ENCODE measurements at places on chromosomes 6 and 20.

DNA sequence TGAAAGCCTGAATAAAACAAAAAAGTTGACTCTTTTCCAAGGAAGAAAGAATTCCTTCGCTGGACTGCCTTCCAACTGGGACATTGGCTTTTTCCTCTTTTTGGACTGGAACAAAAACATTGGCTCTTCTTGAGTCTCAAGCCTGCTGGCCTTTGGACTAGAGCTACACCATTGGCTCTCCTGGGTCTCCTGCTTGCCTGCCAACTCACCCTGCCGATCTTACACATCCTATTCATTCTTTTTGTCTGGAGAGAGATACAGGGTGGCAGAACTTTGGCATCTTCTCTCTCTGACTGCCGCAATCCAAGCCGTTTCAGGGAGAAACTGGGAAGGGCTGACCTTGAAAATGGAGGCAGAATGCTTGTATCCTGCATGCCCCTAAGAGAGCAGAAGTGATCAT, 20.2 kb downstream of the DDO start:
- DNase-seq: no peak

DNA sequence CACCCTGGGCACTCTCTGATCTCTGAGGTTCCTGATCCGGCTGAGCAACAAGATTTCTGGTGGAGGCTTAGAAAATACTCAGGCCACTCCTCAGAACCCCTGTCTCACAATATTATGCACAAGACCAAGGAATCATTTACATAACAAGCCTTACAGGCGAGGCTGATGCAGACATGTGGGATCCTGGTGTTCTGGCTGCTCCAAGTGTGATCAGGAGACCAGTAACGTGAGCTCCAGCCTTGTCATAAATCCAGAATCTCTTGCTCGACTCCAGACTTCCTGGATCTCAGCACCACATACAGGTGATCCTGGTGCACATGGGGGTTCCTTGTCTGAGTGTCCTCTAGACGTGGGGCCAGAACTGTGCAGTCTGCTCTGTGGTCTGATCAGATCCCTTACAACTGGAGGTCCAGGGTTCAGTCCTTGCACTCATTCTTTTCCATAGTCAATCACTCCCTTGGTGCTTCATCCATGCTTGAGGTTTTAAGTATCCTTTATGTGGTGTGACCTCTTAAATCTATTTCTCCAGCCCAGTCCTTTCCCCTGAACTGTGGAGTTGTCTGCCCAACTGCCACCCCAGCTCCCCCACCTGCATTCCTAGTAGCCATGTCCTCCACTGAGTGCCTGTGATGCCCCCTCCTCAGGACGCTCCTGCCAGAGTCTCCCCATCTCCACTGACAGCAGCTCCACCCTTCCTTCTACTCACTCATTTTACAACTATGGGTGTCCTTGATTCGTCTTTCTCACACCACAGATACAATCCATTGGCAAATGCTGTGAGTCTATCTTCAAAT, 5.1 kb downstream of the HLA-C start:
- no peak for DNase-seq

DNA sequence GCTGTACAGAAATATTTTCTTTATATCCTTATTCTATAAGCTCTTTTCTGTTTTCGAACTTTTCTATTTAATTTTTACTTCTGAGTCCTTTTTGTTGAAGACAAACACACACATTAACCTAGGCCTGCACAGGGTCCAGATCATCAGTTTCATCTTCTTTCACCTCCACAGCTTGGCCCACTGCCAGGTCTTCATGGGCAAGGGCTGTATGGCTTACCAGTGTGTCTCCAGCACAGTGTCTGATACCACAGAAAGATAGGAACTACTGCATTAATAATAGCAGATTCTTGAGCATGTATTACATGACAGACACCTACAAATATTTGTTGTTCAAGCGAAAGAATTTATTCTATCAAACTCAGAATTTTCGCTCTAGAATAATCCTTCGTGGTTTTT, 24.4 kb downstream of the QKI start:
- no peak for DNase-seq

GRCh38 chr6:163355426-163355991, 59.0 kb upstream of the QKI start:
- no peak for DNase-seq

DNA sequence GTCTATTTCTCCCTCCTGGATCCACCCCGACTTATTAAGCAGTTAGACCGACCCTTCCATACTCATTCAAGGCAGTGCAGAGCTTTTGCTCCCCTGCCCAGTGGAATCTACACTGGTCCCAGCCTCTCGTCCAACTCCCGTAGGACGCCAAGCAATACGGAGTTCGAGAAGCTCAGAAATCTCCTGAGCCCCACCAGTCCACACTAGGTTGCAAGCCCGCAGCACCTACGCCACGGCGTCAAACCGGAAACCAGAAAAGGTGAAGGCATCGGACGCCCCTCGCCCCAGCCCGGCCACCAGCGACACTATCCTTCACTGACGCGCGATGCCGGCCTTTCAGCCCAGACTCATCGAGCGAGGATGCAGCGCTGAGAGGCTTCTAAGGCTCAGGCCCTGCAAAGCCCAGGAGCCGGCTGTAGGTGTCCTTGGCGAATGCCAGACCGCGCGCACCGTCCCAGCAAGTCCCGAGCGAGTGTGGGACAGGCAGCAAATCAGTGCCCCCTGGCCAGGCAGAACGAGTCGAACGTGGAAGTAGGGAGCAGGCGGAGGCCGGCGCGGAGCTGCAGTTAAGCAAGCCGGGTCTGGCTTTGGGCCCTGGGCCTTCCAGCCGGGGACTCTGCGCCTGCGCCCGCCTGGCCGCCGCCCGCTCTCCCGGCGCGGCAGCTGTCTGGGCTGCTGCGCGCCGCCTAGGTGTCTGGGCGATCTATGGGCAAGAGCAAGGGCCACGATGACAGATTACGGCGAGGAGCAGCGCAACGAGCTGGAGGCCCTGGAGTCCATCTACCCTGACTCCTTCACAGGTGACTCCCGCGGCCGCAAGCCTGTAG, at the start of gene RWDD1:
Gene RWDD1 (plus strand): TSS at position 649 of the 827 bp plus-strand sequence. CDS start 79 bp downstream, at position 728.
- peak; percentile 93 for DNase-seq

- DNase-seq: no peak
These were observed 46.2 kb downstream of the NHLRC1 start for GRCh38 chr6:18076231-18076630.

DNA sequence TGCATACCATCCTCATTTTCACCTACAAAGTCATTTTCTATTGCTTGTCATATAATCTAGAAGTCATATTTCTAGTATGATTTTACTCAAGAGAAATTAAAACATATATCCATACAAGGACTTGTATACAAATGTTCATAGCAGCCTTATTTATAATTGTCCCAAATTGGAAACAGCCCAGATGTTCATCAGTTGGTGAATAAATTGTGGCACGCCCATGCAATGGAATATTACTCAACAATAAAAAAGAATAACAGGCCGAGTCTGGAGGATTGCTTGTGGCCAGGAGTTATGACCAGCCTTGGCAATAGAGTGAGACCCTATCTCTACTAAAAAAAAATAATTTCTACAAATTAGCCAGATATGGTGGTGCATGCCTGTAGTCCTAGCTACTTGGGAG, 28.8 kb downstream of the C6orf163 start:
- no peak for DNase-seq

- DNase-seq: no peak
These were observed 58.2 kb downstream of the FAM217A start for GRCh38 chr6:4020822-4021132.

GRCh38 chr20:17598013-17598550, 28.2 kb downstream of the DSTN start:
- DNase-seq: no peak

DNA sequence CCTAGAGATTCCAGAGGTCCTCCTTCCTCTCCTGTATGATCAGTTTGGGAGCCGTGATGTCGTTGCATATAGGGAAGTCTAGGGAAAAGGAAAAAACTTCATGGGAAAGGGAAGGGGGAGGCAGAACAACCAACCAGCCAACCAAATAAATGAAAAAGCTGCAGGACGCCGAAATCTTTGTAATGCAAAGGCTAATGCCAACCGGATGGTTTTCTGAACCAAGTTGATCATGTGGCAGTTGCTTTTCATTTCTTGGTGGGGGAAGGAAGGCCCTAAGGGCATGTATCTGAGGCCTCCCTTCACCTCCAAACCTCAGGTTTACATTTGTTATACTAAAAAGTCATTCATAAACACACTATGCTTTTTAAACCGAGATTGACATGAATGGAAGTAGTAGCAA, 167.2 kb downstream of the ARID1B start:
- DNase-seq: no peak

DNA sequence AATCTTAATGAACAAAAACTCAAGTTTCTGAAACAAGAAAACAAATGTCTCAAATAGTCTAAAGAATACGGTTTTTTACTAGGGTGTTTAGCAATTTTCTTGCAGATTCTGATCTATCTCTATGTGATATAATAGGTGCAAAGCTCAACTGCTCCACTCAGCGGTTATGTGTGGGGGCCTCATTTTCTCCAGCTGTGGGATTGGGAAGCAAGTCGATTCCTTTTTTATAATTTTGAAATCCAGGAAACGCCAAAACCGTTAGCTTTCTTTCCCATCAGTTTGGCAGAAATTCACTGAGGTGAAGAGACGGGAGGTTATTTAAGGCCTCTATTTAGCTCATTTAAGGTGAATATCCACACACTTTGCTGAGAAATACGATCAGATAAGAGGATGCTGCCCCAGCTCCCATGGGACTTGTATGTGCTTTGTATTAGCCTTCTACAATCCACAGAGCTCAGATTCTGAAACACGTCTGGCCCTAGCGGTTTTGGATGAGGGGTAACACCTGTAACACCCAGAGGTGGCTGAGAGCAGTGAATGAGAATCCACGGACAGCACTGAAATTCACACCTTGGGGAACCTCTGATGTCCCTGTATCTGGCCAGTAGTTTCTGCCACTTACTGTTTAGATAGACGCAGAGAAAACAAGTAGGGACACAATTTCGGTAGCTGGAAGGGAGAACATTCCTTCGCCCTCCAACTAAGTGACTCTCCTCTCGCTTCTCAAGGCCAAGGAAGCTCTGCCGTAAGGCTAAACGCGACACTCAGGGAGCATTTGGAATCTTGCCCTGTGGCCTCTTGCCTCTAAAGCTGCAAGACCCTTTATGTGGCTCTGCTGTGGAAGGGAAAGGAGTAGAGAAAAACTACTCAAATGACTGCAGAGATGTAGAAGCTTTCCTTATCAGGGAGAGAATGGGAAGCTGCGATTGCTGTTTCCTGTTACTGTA, 6.5 kb upstream of the BCAS4 start:
- no peak for DNase-seq

- DNase-seq: no peak
These were observed 29.6 kb upstream of the EDN1 start for GRCh38 chr6:12260458-12261093.

GRCh38 chr6:55866128-55866527, 9.3 kb downstream of the BMP5 start:
- no peak for DNase-seq

DNA sequence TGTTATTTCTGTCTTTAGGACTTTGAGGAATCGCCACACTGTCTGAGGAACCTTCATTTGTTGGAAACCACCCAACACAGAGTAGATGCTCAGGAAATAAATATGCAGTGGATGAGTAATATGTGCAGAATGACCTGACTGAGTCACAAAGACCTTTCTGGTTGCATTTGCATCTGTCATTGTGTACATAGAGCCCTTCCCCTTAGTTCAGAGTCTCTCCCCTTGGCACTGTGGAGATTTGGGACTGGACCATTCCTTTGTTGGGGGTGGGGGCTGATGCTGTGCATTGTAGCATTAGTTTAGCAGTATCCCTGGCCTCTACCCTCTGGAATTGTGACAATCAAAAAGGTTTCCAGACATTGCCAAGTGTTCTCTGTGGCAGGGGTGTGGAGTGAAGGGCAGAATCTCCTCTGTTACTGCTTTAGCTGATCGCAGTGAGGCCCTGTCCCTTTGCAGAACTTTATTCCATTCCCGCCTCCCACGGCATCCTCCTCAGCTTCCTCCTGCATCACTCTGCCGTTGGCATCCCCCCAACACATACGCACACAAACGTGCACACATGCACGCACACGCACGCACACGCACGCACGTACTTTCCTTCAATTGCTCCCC, 64.5 kb downstream of the EYA2 start:
- no peak for DNase-seq

DNA sequence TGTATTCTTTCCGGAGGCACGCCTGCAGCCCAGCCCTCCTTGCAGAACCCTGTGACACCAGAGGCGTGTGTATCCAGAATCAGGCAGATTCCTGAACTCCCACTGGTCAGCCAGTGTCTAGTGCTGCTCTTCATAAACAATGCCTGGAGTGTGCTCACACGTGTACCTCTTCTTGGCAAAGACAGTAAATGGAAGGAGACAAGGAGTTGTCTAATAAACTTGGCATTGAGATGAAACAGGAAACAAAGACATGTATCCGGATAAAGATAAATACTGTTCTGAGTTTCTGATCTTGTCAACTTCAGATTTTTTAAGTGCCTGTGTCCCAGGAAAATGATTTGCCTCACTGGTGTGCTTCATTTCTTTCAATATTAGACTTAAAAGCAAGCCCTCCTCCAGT, 1.7 kb downstream of the RPS6KA2 start:
- no peak for DNase-seq

DNA sequence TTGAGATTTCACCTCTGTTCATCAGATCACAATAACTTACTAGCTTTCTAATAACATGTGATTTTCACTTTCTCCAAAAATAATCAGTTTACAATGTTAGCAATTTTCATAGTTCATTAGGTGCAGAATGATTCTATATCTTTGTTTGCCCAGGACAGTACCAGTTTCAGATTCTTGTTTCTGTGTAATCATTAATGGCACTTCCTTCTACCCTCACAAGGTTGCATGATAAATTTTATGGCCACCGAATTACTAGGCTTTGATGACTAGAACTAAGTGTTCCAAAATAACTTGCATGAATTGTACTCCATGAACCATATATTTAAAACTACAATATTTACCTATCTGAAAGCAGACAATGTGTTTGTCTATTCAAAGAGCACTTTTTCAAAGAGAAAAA, 442.3 kb downstream of the EPHA7 start:
- no peak for DNase-seq

DNA sequence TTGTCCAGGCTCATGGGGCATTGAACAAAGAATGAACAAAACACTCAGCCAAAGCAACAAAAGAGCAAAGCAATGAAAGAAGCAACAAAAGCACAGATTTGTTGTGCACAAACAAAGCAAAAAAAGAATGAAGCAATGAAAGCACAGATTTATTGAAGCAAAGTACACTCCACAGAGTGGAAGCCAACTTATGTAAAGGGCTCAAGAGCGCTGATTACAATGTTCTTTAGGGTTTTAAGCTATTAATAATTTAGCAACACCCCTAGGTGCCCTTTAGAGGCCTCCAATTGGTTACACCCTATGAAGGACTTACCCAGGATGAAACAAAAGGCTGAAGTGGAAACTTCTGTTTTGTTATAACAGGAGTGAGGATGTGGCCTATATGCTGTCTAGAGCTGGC, 179.2 kb upstream of the PROKR2 start:
- DNase-seq: no peak

All from NCI-H2081 (cell line).